Naive thymus-derived CD8-positive, alpha-beta T cell (primary cell): ENCODE measurements at places on chromosomes 1 and 21.

DNA sequence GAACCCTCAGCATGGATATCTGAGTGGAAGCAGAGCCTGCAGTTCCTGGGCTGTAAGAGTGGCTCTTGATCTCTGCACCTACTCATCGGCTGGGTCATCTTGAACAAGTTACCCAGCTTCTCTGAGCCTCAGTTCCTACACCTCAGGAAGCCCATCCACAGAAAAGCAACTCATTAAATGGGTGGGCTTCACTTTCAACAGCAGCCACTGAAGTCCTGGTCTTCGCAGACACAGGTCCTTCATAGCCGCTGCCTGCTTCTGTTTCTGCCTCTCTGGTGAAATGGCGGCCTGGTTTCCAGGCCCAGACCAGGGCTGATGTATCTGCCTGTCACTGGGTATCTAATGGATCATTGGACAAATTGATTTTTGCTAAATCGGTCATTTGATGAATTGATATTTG lies 571.4 kb downstream of the PTPRU start:
- no peak for DNase-seq

- DNase-seq, result no peak
Measured at GRCh38 chr1:59617434-59617833, 197.3 kb upstream of the HOOK1 start.

DNA sequence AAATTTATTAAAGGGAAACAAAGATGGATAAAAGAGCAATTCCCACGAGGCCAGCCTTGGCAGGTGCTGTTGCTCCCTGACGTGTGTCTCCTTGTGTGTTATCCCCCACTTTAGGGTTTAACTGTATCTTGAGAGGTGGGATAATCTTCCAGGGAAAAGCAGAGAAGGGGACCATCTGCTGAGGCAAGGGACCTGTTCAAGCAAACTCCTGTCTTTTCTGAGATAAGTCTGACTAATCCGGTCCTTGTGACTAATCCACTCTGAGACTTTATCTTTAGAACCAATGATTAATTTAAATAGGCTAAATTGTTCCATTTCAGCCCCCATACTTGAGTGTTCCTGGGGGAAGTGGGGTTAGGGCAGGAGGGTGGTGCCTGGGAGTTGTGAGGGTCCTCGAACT lies 163.6 kb downstream of the CAMTA1 start:
- DNase-seq, result no peak

GRCh38 chr1:219907772-219908070 lies 20.6 kb downstream of the SLC30A10 start:
- no peak for DNase-seq

DNA sequence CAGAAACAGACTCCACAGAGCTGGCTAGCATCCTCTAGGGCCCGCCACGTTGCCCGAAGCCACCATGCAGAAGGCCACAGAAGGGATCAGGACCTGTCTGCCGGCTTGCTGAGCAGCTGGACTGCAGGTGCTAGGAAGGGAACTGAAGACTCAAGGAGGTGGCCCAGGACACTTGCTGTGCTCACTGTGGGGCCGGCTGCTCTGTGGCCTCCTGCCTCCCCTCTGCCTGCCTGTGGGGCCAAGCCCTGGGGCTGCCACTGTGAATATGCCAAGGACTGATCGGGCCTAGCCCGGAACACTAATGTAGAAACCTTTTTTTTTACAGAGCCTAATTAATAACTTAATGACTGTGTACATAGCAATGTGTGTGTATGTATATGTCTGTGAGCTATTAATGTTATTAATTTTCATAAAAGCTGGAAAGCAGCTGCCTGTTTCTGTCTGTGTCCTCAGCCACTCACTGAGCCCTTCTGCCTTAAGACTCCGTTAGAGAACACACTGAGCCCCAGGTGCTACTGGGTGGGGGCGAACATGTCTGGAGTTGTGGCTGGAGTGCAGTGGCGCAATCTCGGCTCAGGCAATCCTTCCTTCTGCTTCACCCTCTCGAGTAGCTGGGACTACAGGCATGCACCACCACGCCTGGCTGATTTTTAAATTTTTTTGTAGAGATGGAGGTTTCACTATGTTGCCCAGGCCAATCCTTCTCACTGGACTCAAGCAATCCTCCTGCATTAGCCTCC lies 14.8 kb downstream of the MFSD2A start:
- no peak for DNase-seq

DNA sequence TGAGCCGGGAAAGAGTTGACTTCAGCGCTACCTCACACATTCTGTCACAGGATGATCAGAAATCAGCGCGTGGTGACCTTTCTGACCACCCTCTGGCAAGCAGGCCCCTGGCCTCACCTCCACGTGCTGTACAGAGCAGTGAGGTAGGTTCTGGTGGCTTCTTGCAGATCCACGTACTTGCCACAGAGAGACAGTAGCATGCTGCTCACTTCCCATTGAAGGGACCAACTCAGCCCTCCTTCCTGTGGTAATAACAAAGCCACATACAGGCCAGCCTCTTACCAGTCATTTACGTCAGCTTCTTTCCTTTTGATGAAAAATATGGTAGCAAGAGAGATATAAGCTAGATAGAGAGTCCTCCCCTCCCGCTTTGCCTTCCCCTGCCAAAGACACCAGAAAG lies 200.7 kb downstream of the CHRM3 start:
- peak; percentile 69 for DNase-seq

- no peak for DNase-seq
Measured at GRCh38 chr1:172383536-172383935, 36.9 kb upstream of the C1orf105 start.

DNA sequence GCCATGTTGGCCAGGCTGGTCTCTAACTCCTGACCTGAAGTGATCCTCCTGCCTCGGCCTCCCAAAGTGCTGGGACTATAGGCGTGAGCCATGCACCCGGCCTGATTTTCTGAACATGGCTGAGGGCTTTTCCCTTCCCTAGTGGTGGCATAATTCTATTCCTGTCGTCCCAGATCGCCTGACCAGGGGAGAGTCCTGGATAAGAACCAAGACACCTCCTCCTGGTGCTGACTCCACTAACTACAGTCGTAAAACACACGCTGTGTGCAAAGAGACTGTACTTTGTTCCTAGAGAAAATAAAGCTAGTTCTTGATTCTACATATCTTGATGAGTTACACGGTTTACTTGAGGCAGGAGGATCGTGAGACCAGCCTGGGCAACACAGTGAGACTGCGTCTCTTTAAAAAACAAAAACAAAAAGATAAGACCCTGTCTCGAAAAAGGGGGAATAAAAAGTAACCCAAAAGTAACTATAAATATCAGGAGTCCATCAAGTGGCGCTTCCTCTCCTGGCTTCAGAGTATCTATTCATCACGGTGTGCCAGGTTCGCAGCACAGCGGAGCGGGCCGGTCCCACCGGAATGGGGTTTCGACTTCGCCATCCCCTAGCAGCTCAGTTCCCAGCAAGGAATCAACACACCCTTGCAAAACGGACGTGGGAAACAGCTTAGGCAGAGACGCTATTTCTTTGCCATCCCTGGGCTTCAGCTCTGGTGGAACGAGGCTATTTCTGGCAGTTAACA lies 973 bp downstream of the SDF4 start:
- no peak for DNase-seq
